Common myeloid progenitor, CD34-positive (primary cell): ENCODE measurements at places on chromosomes 11 and 22.

- no peak for DNase-seq
- no peak overlapping the region for H3K4me3 ChIP-seq
- no peak overlapping the region for H3K27ac ChIP-seq
- no peaks in the 10 kb centered on the region for H3K27me3 ChIP-seq
- H3K36me3 ChIP-seq: no peaks in the 10 kb centered on the region
These were observed 75.2 kb downstream of the GRIK4 start for GRCh38 chr11:120586728-120587127.

- DNase-seq: no peak
- H3K4me3 ChIP-seq: no peak overlapping the region
- H3K4me1 ChIP-seq: no peaks in the 10 kb centered on the region
- no peak overlapping the region for H3K27ac ChIP-seq
- no peaks in the 10 kb centered on the region for H3K36me3 ChIP-seq
- H3K27me3 ChIP-seq: no peaks in the 10 kb centered on the region
These were observed 65.7 kb upstream of the AMOTL1 start for GRCh38 chr11:94702481-94702880.

- no peak overlapping the region for H3K4me3 ChIP-seq
- no peaks in the 10 kb centered on the region for H3K36me3 ChIP-seq
- DNase-seq: no peak
- no peaks in the 10 kb centered on the region for H3K4me1 ChIP-seq
- H3K27me3 ChIP-seq: no peaks in the 10 kb centered on the region
These were observed 307.2 kb upstream of the MPPED2 start for GRCh38 chr11:30893318-30893717.

- H3K27me3 ChIP-seq: no peaks in the 10 kb centered on the region
- no peak overlapping the region for H3K4me3 ChIP-seq
- H3K27ac ChIP-seq: no peak overlapping the region
- H3K4me1 ChIP-seq: no peaks in the 10 kb centered on the region
These were observed 40.6 kb upstream of the SLC37A2 start for GRCh38 chr11:125022551-125022950.

- H3K4me3 ChIP-seq: no peak overlapping the region
- H3K4me1 ChIP-seq: no peaks in the 10 kb centered on the region
- DNase-seq: no peak
- H3K27me3 ChIP-seq: peaks cover 4% of the 10 kb centered on the region
These were observed 55.1 kb downstream of the NAV2 start for GRCh38 chr11:19767627-19768151.

- no peaks in the 10 kb centered on the region for H3K4me1 ChIP-seq
- no peak for DNase-seq
- no peaks in the 10 kb centered on the region for H3K36me3 ChIP-seq
- H3K4me3 ChIP-seq: no peak overlapping the region
These were observed 2.9 kb upstream of the TREH start for GRCh38 chr11:118682372-118682771.

DNA sequence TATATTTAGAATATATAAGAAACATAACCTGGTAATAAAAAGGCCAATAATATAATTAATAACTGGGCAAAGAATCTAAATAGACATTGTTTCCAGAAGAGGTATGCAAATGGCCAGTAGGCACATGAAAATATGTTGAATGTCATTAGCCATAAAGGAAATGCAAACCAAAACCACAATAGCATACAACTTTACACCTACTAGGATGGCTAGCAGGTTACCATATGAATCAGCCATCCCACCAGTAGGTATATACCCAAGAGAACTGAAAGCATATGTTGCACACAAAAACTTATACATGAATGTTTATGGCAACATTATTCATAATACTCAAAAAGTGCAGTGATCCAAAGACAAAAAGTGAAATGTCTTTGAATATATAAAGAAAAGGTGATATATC lies 2.7 kb upstream of the OR2D2 start:
- H3K4me3 ChIP-seq: no peak overlapping the region
- H3K36me3 ChIP-seq: no peaks in the 10 kb centered on the region
- H3K27ac ChIP-seq: no peak overlapping the region
- H3K27me3 ChIP-seq: no peaks in the 10 kb centered on the region
- no peak for DNase-seq
- no peaks in the 10 kb centered on the region for H3K4me1 ChIP-seq

GRCh38 chr22:46240506-46240905 lies 9.6 kb downstream of the CDPF1 start:
- no peak overlapping the region for H3K4me3 ChIP-seq
- H3K36me3 ChIP-seq: no peaks in the 10 kb centered on the region
- peak; percentile 53 for DNase-seq
- no peak overlapping the region for H3K27ac ChIP-seq

- peak within 1 kb of the TSS; percentile 75 for H3K4me3 ChIP-seq
- H3K36me3 ChIP-seq: peaks cover 9% of the 10 kb centered on the region
- H3K27ac ChIP-seq: peak within 1 kb of the TSS; percentile 77
- peaks cover 43% of the 10 kb centered on the region for H3K4me1 ChIP-seq
These were observed at the start of gene FOSL1 for GRCh38 chr11:65900125-65900898. Gene FOSL1 (minus strand): TSS chr11:65900388. CDS start chr11:65900339, 49 bp downstream.

DNA sequence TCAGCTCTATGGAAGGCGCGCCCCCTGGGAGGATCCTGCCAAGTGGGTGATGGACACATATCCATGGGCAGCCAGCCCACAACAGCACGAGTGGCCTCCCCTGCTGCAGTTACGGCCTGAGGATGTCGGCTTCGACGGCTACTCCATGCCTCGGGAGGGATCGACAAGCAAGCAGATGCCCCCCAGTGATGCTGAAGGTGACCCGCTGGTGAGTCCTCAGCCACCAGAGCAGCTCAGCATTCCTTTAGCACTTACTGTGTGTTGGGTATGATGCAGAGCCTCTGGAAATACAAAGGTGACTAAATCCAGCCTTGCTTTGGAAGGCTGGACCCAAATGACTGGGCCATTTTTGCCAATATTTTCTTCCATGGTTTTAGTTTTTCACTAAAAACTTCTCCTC lies 45.7 kb downstream of the DBX1 start:
- no peak overlapping the region for H3K4me3 ChIP-seq
- H3K4me1 ChIP-seq: peaks cover 12% of the 10 kb centered on the region
- no peak overlapping the region for H3K27ac ChIP-seq
- H3K27me3 ChIP-seq: no peaks in the 10 kb centered on the region
- no peak for DNase-seq

GRCh38 chr11:120089036-120090001 lies 48.6 kb downstream of the TRIM29 start:
- no peaks in the 10 kb centered on the region for H3K4me1 ChIP-seq
- H3K36me3 ChIP-seq: no peaks in the 10 kb centered on the region
- no peak overlapping the region for H3K4me3 ChIP-seq
- H3K27ac ChIP-seq: no peak overlapping the region

- no peaks in the 10 kb centered on the region for H3K27me3 ChIP-seq
- no peaks in the 10 kb centered on the region for H3K4me1 ChIP-seq
- DNase-seq: no peak
- no peak overlapping the region for H3K4me3 ChIP-seq
These were observed 385.0 kb downstream of the INSC start for GRCh38 chr11:15499674-15500073.

- no peaks in the 10 kb centered on the region for H3K36me3 ChIP-seq
- H3K27ac ChIP-seq: no peak overlapping the region
- H3K4me3 ChIP-seq: no peak overlapping the region
- DNase-seq: no peak
- H3K4me1 ChIP-seq: no peaks in the 10 kb centered on the region
These were observed 96.1 kb downstream of the FDX1 start for GRCh38 chr11:110525883-110526282.

GRCh38 chr11:75238595-75239440 lies 1.8 kb upstream of the TPBGL start:
- H3K4me1 ChIP-seq: peaks cover 21% of the 10 kb centered on the region
- no peak overlapping the region for H3K27ac ChIP-seq
- DNase-seq: no peak
- no peaks in the 10 kb centered on the region for H3K36me3 ChIP-seq
- H3K27me3 ChIP-seq: peaks cover 38% of the 10 kb centered on the region

- DNase-seq: peak; percentile 71
- no peak overlapping the region for H3K27ac ChIP-seq
- no peaks in the 10 kb centered on the region for H3K4me1 ChIP-seq
These were observed 12.0 kb downstream of the UPK3A start for GRCh38 chr22:45296628-45297297.

GRCh38 chr11:5004424-5005274 lies 10.0 kb downstream of the OR51L1 start:
- H3K4me1 ChIP-seq: no peaks in the 10 kb centered on the region
- peaks cover 12% of the 10 kb centered on the region for H3K27me3 ChIP-seq
- DNase-seq: peak; percentile 51
- no peak overlapping the region for H3K27ac ChIP-seq
- H3K36me3 ChIP-seq: no peaks in the 10 kb centered on the region
- no peak overlapping the region for H3K4me3 ChIP-seq

DNA sequence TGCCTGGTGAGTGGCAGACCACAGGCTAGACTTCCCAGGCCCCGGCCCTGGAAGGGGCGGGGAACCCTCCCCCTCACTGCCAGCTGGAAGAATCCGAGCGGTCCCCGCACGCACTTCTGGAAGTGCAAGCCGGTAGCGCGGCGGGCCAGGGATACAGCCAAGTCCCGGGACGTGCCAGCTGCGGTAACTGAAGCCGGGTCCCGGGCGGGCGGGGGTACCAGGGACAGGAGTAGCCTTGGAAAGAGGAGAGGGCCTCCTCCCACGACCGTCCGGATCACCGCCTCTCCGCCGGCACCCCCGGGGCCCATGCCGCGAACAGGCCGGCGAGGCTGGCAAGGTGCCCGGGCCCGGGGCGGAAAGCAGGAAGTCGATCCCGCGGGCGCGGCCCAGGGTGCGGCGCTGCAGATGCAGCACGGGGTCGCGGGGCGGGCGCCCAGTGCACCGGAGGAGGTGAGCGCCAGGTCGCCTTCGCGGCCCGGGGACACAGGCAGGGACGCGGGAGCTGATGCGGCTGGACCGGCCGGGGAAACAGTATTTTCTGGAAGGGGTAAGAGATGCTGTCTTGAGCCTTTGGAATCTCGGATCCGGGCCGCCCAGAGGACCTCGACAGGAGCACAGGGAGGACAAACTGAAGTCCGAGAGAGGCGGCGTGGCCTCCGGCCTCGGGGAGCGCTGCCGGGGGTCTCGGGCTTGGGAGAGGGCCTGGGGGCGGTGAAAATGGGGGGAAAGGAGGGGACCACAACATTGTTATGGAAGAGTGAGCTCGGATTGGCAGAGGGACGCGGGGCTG lies 783 bp upstream of the SLC35C1 start:
- peaks cover 39% of the 10 kb centered on the region for H3K4me1 ChIP-seq
- peak; percentile 54 for DNase-seq
- H3K36me3 ChIP-seq: peaks cover 6% of the 10 kb centered on the region
- H3K27me3 ChIP-seq: no peaks in the 10 kb centered on the region

GRCh38 chr11:129034001-129034400 lies 91.3 kb upstream of the TP53AIP1 start:
- H3K27me3 ChIP-seq: no peaks in the 10 kb centered on the region
- H3K4me1 ChIP-seq: no peaks in the 10 kb centered on the region
- H3K4me3 ChIP-seq: no peak overlapping the region
- H3K27ac ChIP-seq: no peak overlapping the region

DNA sequence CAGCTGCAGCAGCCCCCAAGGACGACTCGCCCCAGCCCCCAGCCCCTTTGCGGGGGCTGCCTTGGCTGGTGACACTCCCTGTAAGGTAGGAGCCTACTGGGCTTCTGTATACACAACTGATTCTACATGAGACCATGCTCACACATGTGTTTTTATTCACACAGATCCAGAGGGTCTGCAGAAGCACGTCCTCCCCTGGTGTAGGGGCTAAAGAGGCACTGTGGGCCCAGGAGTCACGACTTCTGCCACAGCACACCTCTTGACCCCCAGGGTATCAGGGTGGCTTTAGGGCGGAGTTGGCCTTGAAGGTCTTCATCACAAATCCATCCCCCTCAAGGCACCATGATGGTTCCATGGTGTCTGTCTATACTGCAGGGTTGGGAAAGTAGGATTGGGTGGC lies 931.2 kb downstream of the TBC1D22A start:
- H3K27me3 ChIP-seq: no peaks in the 10 kb centered on the region
- H3K27ac ChIP-seq: no peak overlapping the region
- no peak for DNase-seq
- no peak overlapping the region for H3K4me3 ChIP-seq
- H3K4me1 ChIP-seq: no peaks in the 10 kb centered on the region

- no peaks in the 10 kb centered on the region for H3K4me1 ChIP-seq
- H3K36me3 ChIP-seq: peaks cover 22% of the 10 kb centered on the region
- no peak for DNase-seq
- H3K27me3 ChIP-seq: no peaks in the 10 kb centered on the region
- H3K27ac ChIP-seq: peak overlapping the region; percentile 43
- no peak overlapping the region for H3K4me3 ChIP-seq
These were observed 59.6 kb downstream of the MAPK1 start for GRCh38 chr22:21807544-21808529.

- no peak overlapping the region for H3K27ac ChIP-seq
- DNase-seq: no peak
- H3K4me1 ChIP-seq: peaks cover 11% of the 10 kb centered on the region
- H3K4me3 ChIP-seq: no peak overlapping the region
- no peaks in the 10 kb centered on the region for H3K27me3 ChIP-seq
These were observed 13.2 kb upstream of the PARVG start for GRCh38 chr22:44167501-44167900.

DNA sequence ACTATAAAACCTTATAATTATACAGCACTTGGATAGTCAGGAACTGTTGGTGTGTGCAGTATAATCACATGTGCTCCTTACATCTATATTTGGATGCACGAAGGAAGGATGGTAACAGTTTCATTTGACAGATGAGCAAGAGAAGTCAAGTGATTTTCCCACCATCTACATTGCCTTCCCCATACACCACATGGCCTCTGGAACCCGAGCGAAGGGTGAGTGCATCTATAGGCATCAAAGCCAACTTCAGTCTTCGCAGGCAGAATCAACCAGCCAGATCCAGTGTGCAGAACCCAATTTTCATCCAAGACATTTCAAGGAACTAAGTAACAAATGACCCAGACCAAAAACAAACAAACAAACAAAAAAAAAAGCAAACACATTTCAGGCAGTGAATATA lies 85.1 kb upstream of the BLID start:
- peaks cover 10% of the 10 kb centered on the region for H3K27me3 ChIP-seq
- H3K4me3 ChIP-seq: no peak overlapping the region
- DNase-seq: no peak
- H3K36me3 ChIP-seq: no peaks in the 10 kb centered on the region
- H3K27ac ChIP-seq: no peak overlapping the region
- H3K4me1 ChIP-seq: peaks cover 6% of the 10 kb centered on the region

DNA sequence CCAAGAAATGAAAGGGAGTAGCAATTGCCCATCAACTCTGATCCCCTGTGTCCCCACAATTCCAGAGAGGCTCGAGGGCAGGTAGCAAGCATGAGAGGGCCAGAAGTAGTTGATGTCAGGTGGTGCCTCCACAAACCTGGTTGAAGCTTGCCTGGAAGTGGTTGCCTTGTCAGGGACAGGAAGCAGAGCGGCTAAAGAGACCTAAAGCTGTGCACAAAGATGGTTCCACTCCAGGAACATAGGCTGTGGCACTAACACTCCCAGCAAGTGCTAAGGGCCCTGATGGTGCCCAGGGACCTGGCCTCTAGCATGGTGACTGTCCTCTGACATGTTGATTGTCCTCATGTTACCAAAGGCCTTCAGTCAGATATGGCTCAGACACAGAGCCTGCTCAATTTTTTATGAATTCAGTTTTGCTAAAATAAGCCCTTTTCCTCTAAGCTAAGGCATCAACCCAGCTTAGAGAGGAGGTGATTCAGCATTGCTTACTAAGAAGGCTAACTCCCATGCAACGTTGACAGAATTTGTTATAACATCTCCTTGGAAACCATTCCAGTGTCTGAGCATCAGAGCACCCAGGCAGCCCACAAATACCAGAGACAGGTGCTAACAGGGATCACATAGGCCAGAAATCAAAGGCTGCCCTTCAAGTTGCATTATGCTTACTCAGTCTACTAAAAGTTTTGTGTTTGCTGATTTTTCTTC lies 196.3 kb upstream of the ARHGAP20 start:
- no peak overlapping the region for H3K27ac ChIP-seq
- DNase-seq: peak; percentile 29
- peaks cover 29% of the 10 kb centered on the region for H3K4me1 ChIP-seq
- no peaks in the 10 kb centered on the region for H3K27me3 ChIP-seq
- no peak overlapping the region for H3K4me3 ChIP-seq
